Skin of body (tissue), 3 donors: ENCODE measurements at places on chromosomes 6 and 20. TPM values are rescaled to one million over a fixed set of nuclear protein-coding genes. Genes with fewer than 3 reads are reported as not detected.

Gene MTG2
- total RNA-seq = 11.7 TPM

Gene TPD52L2
- total RNA-seq = 39.3 TPM

Gene OSBPL2
- total RNA-seq = 39.0 TPM

Gene ATG5
- total RNA-seq = 42.4 TPM

Gene SCGN
- total RNA-seq = 0.89 TPM

Gene HTR1B
- total RNA-seq = 0.10 TPM

Gene TRIM15
- total RNA-seq = 1.4 TPM

Gene SAPCD1
- total RNA-seq = 3.9 TPM
